SJSA1 (cell line): ENCODE measurements at places on chromosomes 13 and 19.

GRCh38 chr13:30346789-30347167, 39.4 kb upstream of the KATNAL1 start:
- no peak for DNase-seq

GRCh38 chr13:69856331-69856730, 251.3 kb upstream of the ATXN8OS start:
- DNase-seq, result no peak

- DNase-seq, result no peak
These were observed 55.0 kb downstream of the MRPL57 start for GRCh38 chr13:21231426-21231940.

GRCh38 chr13:37491661-37492060, 106.9 kb downstream of the POSTN start:
- no peak for DNase-seq

DNA sequence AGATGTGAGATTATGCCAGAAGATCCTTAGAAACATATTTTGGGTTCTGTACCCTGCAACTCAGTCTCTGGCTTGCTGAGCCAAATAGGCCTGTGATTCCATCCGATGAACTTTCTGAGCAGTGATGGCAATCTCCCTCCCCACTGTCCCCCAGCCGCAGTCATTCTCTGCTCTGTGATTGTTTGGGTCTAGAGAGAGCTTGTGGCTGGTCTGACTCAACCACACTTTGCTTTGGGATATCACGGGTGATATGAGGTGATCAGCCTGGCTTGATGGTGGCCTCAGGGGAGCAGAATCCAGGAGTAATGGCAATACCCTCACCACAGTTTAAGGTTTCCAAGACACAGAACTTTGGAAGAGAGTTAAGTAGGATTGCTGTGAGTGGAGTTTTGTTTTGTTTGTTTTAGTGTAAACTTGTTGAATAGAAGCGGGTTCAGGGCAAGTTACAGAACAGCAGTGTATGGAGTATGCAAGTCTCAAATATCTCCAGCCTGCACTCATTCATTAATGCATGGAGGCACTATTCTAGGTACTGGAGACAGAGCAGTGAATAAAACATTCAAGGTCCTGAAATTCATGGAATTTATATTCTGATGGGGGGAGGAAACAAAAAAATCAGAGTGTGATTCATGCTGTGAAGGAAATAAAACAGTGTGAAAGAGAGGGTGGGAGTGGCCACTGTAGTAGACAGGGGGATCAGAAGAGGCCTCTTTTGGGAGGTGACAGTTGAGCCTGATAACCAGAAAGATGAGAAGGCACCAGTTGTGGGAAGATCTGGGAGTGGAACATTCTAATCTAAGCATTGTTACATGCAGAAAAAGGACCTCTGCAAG, 5.3 kb downstream of the SAMD4B start:
- no peak for DNase-seq

DNA sequence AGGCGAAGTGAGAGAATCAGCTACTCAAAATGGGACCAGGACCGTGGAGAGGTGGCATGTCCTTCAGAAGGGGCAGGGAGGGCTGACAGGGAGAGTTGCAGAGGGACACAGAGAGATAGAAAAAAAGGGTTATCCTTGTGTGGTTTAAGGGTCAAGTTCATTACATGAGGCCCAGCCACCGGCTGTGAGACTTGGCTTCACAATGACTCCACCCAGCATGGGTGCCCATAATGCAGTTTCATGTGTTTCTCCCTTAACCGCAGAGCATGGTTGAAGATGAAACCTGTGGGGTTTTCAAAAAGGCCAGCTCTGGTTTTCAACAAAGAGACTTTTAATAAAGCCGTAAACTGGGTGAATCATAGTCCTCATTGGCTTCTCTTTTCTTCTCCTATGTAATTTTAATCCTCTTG, 164.6 kb downstream of the KLF5 start:
- no peak for DNase-seq

DNA sequence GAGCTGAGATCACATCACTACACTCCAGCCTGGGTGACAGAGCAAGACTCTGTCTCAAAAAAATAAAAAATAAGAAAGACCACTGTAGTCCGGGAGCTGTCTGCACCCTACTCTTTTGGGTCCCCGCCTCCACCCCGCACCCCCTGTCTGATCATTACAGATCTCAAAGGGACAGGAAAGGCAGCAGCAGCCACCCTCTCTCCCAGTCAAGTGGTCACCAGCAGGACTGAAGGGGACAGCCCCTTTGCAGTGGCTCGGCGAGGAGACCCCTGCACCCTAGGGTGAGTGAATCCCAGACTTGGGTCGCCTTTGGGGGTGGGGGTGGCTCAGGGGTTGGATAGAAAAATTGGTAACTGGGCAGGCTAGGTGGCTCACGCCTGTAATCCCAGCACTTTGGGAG, 12.5 kb upstream of the KCNN1 start:
- no peak for DNase-seq

DNA sequence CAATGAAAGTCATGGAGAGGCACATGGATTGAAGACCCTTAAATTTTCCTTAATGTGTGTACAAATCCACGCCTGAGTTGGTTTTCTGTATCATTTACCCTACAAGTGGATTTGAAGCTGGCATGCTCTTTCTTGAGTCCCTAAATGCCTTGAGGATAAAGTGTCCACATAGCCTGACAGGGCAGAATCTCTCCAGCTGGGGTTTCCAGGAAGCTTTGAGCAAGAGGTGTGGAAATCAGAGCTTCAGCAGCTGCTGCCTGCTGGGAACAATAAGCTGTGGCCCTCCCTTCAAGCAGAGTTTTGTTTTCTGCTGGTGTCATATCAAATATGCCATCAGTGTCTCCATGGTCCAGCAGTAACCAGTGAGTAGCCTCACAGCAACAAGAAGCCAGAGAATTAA, 120.3 kb upstream of the SERTM1 start:
- no peak for DNase-seq

- DNase-seq, result no peak
These were observed 2.2 kb upstream of the TNFRSF19 start for GRCh38 chr13:23567906-23568460.

GRCh38 chr19:3479834-3480215, 500 bp downstream of the SMIM24 start:
- DNase-seq, result no peak

DNA sequence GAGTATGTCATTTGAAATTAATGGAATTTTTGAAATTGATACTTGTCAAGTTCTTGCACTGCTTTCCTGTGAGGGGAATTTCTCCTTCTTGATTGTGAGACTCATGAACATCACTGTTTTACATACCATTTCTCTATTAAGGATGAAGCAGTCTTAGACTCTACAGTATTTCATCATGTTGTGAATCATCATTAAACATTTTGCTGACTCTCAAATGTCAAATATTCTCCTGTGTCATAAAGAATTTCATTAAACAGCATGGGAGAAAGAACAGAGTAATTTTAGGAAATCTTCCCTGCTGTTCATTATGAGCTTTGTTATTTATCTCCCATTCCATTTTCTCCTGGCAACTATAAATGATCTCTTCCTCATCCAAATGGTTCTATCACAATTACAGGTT, 729.0 kb downstream of the PCDH9 start:
- DNase-seq, result no peak

- DNase-seq, result no peak
These were observed 35.6 kb upstream of the PEPD start for GRCh38 chr19:33557196-33557595.

DNA sequence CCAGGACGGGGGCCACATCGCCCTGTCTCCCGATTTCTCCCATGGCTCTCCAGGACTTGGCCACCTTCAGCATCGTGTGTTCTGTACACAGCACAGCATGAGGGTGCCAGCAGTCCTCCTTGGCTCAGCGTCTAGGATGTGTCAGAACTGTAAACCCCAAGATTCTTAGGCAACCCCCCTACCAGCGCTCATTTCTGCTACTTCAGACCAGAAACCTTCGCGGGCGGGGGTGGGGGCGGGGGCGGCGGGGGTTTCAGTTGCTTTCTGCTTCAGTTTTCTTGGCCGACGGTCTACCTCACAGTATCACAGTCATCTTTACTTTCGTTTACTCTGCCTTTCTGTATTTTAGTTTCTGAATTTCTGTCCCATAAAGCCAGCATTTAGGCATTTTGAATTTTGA, 82.4 kb downstream of the GGACT start:
- DNase-seq, result no peak

GRCh38 chr19:9936326-9937000, at the start of gene OLFM2:
Gene OLFM2, minus strand, starts transcription at chr19:9936515. Its CDS starts 149 bp downstream, at chr19:9936366.
- DNase-seq, result no peak

DNA sequence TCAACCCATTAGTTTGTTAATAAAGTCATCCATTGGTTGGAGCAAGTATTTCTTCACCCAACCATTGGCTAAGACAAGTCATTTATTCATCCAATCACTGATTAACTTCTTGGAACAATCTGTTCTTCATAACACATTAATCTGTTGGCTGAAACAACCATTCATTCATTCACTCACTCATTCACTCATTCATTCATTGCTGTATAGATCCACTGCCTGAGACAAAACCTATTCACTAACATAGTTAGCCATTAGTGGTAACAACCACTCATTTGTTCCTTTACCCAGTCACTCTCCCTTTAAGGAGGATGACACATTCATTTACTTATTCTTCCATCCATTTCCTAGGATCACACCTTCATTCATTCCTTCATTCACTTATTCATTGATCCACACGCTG, 15.2 kb downstream of the EML2 start:
- DNase-seq, result no peak

DNA sequence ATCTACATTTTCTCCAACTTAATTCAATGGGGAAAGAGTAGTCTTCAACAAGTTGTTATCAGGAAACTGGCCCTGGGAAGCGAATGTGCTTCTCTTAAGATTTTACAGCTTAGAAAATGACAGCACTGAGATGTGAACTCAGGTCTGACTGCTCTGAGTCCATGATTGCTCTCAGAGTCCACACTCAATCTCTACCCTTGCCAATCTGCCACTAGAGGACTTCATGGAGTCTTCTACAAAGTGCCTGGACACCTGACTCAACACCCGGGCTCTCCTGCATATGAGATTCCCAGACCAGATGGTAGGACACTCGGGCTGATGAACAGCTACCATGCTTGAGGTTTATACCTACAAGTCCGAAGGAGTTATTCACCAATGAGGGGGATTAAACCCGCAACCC, 74.8 kb downstream of the ABCC4 start:
- DNase-seq, result no peak

GRCh38 chr13:26529441-26529840, 28.0 kb upstream of the WASF3 start:
- no peak for DNase-seq

GRCh38 chr19:28843761-28844492, 369.0 kb downstream of the UQCRFS1 start:
- DNase-seq, result no peak
